HT-29 (cell line): ENCODE measurements at places on chromosomes 5 and 9. TPM values are rescaled to one million over a fixed set of nuclear protein-coding genes. Genes with fewer than 3 reads are reported as not detected.

DNA sequence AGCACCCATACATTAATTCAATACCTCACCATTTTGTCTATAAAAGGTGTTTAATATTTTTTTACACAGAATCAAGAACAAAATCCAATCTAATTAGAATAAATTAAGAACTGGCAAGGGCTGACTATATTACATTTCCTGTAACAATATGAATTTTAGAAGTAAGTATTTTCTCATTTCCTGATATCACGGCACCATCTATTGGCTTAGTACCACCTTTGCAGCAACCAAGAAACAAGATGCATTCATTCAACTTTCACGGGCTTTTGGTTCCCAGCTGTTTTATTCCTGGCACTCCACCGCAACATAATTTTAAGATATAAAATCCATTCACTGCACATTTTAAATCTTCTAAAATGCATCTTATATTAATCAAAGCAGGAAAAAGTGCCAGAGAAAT lies 20.6 kb downstream of the PSMB7 start:
- no peak for DNase-seq

GRCh38 chr5:170426786-170427185 lies 37.6 kb upstream of the KCNMB1 start:
- no peak for DNase-seq

Gene CER1
- not detected in 2 replicates for total RNA-seq

- peak; percentile 75 for DNase-seq
Observed at GRCh38 chr9:128927731-128928411, 7.1 kb downstream of the PHYHD1 start.

- no peak for DNase-seq
Observed at GRCh38 chr5:142219146-142219545, 105.7 kb downstream of the SPRY4 start.

- no peak for DNase-seq
Observed at GRCh38 chr5:106757672-106758071, 913.1 kb downstream of the EFNA5 start.

DNA sequence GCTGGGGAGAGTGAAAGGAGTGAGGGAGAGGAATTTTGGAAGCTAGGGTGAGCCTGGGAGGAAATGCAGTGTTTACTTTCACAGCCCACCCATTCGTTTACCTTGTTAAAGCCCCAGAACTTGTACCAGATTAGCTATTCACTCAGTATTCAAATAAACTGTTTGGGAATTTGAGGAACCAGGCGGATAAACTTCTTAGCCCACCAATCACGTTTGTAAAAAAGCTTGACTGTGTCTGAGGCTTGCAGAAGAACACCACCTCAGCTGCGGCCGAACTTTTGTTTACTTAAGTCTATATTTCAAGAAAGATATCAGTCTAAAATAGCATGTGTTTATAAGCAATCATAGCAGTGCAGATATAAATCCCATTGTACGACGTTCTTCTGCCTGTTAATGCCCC lies 5.2 kb upstream of the TLE1 start:
- DNase-seq = no peak

Gene IRX1
- total RNA-seq = not detected in 2 replicates

- no peak for DNase-seq
Observed at GRCh38 chr9:36163786-36164170, 5.4 kb upstream of the CCIN start.

DNA sequence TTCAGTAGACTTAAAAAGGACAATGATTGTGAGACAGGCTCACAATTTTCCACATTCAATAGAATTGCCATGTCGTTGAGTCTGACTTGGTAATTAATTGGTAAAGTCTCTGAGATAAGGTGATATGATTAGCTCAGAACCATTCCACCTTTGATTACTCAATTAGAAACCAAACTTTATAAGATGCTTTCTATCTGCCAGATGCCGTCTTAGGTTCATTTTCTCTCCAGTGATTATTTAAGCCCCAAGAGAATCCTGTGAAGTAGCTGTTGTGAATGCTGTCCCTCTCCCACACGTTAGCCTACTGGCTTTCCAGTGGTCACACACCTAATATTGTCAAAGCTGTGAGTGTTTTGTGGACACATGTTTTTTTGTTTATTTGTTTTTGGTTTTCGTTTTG lies 528.9 kb upstream of the ZNF462 start:
- DNase-seq = no peak
